Right forelimb (tissue), 1 donor: ENCODE measurements at places on chromosomes 16 and 17.

DNA sequence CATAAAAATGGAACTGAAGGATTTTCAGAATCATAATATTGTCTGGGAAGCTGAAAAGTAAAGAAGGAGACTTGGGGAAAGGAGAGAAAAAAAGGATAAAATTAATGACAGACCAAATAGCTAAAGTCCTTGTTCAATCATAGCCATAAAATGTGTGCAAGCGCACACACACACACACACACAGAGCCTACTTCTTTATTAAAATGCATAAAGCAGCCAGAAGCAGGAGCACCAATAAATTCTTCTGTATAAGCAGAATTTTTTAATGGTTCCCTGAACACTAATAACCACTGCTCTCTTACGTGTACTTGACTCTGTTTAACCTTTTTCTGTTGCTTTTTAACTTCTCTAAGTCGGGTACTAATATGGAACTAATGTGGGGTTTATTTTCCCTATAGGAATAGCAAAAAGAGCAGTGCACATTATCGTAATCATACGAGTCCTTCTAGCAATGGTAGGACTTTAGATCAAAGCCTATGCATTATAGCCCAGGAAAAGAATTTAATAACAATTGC is 131.0 kb upstream of the PSMD7 start:
- DNase-seq: no peak

GRCh38 chr17:78479369-78479768 is 97.8 kb downstream of the DNAH17 start:
- DNase-seq: no peak

GRCh38 chr16:11391576-11391975 is 46.3 kb downstream of the RMI2 start:
- no peak for DNase-seq

- peak; percentile 68 for DNase-seq
These were observed 5.7 kb downstream of the CSNK1D start for GRCh38 chr17:82267575-82268379.

DNA sequence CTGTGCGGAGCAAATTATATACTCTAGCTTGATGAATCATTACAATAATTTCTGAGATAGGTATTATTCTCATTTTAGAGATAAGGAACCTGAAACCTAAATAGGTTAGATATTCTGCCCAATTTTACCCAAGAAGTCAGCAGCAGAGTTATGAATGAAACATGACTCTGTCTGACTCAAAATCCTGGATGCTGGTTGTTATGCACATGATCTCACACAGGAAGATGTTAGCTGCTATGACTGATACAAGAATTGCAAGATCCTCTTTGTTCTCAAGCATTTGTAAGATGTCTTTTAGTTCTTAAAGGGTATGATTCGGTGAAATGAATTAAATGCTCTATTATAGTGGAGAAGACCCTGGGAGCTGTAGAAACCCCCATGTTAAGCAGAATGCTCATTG is 447.8 kb downstream of the KIF2B start:
- DNase-seq: no peak

GRCh38 chr17:19791918-19792550 is 43.9 kb upstream of the ALDH3A1 start:
- no peak for DNase-seq

- no peak for DNase-seq
These were observed 103.5 kb downstream of the ABCC1 start for GRCh38 chr16:16052916-16053315.

DNA sequence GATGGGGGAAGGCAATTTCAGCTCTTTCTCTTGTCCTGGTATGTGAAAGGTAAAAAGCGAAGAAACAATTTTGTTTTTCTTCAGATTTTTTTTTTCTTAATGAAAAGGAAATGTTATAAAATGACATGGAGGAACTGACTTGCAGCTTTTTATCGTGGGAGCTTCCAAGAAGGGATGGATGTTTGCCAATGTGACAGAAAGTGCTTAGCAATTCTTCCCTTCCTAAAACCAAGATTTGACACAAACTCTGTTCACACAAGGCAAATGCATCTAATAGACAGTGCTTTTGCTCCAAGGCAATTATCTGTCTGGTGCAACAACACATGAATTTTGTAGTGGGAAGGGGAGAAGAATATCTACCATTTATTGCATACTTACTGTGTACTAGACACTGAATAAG is 988.5 kb downstream of the CDH11 start:
- no peak for DNase-seq

GRCh38 chr17:1958134-1958881 is 66.8 kb downstream of the RTN4RL1 start:
- no peak for DNase-seq

DNA sequence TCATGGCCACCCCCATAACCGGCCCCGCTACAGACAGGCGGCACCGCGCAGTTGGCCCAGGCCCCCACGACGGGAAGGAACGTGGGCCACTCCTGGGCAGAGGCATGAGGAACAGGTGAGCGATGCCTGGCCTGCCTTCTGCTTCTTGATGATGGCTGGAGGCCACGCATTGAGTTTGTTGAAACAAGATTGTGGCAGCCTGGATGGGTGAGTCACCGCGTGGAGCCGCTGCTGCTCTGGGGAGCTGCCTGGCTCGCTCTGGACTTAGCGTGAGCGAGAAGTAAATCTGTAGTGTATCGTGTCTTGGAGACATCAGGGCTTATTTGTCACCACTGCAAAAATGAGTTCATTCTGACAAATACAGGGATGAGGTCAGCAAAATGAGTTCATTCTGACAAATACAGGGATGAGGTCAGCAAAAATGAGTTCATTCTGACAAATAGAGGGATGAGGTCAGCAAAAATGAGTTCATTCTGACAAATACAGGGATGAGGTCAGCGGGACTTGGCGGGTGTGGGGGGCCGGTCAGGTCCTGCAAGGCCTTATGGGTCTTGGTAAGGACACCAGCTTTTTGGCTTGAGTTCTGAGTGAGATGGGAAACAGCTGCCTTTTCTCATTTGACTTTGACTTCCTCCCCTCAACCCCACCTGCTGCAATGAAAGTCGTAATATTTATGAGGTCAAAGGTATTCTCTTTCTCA is 93.0 kb downstream of the SEC14L1 start:
- DNase-seq: no peak

DNA sequence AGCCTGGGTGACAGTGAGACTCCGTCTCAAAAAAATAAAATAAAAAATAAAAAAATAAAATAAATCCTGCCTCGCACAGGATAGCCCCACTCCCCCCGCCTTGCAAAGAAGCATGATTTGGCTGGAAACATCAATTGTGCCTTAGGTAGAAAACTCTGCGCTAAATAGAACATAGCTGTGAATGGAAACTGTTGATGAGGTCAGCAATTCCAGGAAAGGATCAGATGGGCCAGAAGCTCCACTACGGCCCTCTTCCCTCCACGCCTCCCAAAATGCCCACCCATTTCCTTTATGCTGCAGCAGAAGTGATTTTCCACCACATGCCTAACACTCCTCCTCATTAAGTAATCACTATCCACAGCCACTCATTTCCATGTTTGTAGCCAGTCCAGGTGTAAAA is 473.4 kb downstream of the XYLT1 start:
- DNase-seq: no peak

GRCh38 chr16:71287911-71288310 is 1.3 kb downstream of the CMTR2 start:
- no peak for DNase-seq

GRCh38 chr16:82631701-82632685 is 5.2 kb downstream of the CDH13 start:
- DNase-seq: no peak

DNA sequence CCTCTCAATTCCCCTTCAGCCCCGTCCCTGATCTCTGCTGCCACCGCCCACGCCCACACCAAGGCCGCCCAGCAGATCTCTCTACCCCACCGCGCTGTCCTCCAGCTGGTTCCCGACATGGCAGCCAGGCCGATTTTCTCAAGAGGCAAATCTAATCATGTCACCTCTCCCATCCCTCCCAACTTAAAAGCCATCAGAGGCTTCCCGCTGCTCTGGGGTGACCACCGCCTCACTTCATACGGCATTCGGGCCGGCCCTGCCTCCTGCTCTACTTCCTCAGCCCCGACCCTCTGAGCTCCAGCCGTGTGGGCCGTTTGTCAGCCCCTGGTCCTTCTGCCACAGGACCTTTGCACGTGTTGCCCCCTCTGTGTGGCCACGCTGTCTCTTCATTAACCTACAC is 63.2 kb downstream of the RPH3AL start:
- no peak for DNase-seq

DNA sequence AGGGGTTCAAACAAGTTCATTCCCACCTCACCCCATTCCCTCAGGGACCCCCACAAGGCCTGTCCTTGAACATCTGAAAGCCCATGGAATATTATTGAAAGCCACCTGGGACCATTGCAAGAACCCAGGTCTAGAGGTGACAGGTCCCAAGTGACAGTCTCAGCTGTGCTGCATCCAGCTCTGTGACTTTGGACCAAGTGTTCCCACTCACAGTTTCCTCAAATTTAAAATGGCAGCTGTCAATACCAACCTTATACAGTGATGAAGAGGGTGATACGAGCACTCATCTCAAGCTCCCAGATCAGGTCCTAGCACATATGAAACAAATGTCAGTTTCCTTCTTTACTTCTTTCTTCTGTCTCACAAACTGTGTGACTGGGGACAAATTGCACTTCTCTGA is 9.1 kb downstream of the ERAL1 start:
- no peak for DNase-seq

DNA sequence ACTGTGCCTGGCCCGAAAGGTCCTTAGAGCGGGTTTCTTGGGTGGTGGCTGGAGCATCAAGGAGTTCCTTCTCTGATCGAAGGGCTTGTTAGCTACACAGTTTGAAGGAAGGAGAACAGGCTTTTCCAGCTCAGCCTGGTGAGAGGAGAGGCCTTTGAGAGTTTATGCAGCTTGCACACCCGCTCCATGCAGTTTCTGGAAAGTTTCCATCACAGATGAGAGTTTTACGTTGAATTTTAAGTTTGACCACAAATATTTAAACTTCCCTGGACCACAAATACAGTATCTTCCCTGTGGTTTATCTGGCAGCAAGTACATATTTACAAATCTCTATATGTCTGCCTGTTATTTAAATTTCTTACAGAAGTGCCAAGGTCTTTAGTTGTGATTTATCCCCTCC is 56.8 kb downstream of the HIC1 start:
- no peak for DNase-seq

- DNase-seq: no peak
These were observed 20.3 kb downstream of the PITPNA start for GRCh38 chr17:1542316-1542715.

DNA sequence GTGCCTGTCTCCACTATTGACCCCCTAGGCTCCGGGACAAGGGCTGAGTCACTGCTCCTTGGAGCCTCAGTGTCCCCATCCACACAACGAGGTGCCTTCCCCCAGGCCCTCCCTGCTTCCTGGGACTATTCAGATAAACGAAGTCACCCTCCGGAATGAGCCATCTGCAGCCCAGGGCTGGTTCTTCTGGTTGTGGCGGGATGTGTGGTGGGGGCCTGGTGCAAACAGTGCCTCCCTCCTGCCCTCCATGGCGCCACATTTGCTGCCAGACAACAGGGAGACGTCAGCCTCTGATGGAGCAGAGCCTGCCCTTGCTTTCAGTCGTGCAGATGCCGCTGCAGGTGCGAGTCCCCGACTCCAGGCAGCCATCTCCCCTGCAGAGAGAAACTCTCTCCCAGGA is 5.1 kb upstream of the KRT16 start:
- no peak for DNase-seq

DNA sequence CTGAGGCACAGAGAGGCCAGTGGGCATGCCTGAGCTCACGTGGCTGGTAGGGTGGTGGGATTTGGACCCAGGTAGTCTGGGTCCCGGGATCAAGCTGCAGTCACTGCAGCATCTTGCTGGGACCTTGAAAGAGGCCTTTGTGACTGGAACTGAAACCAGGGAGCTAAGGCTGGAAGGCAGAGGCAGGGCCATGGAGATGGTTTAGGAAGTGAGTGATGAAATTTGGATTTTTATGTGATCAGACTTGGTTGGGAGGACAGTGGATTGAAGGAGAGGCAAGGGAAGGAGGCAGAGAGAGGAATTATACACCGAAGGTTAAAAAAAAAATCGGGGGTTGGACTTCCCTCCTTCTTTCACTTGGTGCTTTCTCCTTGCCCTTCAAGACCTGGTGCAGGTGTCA is 255.4 kb upstream of the CACNG5 start:
- no peak for DNase-seq

- no peak for DNase-seq
These were observed 10.8 kb upstream of the BCAR1 start for GRCh38 chr16:75262104-75262799.
